ENCODE measurements at places on chromosomes 11 and 22.

DNA sequence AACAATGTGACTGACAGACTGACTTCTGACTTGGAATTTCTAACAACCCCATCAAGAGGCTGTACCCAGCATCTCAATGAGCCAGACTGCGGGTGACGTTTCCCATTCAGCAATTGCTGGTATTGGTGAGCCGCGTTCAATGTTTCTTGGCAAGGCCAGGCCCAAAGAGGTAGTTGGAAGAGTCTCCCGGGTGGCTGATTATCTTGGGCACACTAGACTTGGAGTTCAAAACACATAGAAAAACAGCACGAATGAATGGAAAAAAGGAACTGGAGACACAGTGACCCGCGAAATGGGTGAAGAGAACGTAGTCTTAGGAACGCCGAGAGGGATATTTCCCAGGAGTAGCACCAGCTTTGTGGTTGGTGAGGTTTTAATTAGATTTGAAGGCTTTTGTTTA is 115.7 kb downstream of the RPS6KA4 start:
- DNase-seq: no peak

GRCh38 chr11:2870460-2870859 is 15.1 kb downstream of the CDKN1C start:
- DNase-seq: no peak

- no peak for DNase-seq
Measured at GRCh38 chr11:20160425-20161229, at the start of gene DBX1. TSS of gene DBX1 (minus strand) at chr11:20160475. CDS start at chr11:20160324, 151 bp downstream.

- DNase-seq: no peak
Measured at GRCh38 chr22:31125521-31126117, 2.9 kb downstream of the INPP5J start.

GRCh38 chr11:70872299-70872698 is 380.1 kb downstream of the SHANK2 start:
- no peak for DNase-seq

GRCh38 chr11:86595451-86595850 is 77.0 kb downstream of the ME3 start:
- DNase-seq: no peak

- DNase-seq: no peak
Measured at GRCh38 chr11:102669664-102670063, 35.9 kb downstream of the MMP27 start.

GRCh38 chr22:48185071-48186055 is 1422.9 kb downstream of the TBC1D22A start:
- no peak for DNase-seq

GRCh38 chr11:69431136-69431535 is 50.3 kb upstream of the LINC01488 start:
- DNase-seq: no peak

DNA sequence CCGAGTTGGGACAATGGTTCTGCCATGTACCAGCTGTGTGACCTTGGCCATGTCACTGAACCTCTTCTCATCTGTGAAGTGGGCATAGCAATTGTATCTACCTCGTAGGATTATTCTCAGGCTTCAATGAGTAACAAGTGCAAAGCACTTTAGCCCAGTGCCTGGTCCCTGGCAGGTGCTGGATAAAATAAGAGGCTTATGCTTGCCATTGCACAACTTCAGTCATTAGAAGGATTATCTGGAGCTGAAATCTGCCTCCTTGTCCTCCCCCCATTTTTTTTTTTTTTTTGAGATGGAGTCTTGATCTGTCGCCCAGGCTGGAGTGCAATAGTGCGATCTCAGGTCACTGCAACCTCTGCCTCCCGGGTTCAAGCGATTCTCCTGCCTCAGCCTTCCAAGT is 7.2 kb downstream of the SMTNL1 start:
- DNase-seq: no peak

GRCh38 chr22:20989323-20990138 is 7.4 kb downstream of the LZTR1 start:
- DNase-seq: no peak

GRCh38 chr22:36577019-36577418 is 48.1 kb upstream of the EIF3D start:
- no peak for DNase-seq

- no peak for DNase-seq
Measured at GRCh38 chr22:26700886-26701285, 43.5 kb downstream of the MIAT start.

DNA sequence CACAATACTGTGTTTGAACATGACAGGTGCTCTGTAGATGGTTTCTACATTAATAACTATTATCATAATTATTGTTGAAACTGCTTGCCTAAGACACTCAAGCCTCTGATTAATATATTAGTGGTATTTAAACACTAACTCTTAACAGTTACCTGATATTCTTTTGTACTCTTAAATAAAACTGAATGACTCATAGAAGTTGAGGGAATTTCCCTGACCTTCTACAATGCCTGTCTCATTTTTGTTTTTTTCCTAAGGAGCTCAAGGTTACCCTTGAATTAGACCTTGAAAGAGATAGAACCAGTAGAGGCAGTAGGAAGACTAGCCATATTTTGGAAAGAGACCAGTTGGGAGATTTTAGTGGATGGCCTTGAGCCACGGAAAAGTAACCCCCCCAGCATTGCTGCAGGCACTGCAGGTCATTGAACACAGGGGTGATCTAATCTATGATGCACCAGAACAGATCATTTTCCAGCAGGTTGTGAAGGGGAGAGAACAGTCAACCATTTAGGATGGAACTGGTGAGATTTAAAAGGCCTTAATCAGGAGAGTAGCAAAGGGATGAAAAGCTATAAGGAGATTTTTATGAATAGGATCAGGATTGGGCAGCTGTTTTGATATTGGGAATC is 148.3 kb downstream of the PGR start:
- no peak for DNase-seq

DNA sequence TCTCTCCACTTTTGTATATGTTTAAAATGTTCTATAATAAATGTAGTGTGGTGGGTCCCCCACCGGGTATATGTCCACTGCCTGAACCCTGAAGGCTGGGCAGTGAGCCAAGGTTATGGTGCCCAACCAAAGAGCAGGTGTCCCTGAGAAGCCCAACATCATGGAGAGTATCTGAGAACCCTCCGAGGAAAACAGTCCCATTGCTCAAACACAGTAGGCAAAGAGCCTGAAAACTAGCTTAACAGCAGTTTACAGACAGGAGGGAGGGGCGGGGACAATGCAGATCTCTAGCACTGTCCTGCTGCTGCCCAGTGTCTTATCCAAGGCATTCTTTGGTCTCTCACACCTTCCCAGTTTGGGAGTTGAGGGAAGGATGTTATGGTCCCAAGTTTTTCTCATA is 91.0 kb downstream of the TMPRSS5 start:
- DNase-seq: no peak

GRCh38 chr11:92812841-92813240 is 156.6 kb upstream of the MTNR1B start:
- no peak for DNase-seq

DNA sequence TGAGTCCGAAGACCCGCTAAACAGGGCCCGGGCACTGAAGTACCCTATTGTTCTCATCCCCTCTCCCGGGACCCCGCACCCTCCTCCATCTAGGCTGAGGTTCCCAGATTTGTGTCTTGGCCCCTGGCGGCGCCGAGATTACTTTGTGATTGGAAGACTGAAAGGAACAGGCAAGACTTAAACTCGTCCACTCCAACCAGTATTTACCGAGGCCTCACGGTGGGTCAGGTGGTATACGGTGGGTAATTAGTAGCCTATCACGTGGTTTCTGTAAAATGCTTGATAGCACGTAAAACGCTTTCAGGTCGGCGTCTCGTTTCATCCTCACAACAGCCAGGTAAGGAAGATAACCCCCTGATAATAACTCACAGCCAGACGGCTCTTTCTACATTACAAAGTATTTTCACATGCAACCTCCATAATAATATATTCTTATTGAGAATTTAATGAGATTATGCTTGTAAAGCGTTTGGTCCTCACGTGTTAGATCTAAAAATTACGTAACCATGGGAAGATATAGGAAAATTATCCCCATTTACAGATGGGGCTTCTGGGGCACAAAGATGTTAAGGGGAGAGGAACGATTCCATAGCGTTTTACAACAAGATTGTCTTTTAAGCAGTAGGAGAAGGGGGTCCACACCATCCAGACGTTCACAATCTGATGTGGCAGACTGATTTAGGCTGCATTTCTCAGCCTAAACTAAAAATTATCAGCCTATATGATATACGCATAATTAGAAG is 642 bp upstream of the PIK3C2A start:
- peak; percentile 38 for DNase-seq

GRCh38 chr11:613369-613968 is 2.3 kb downstream of the IRF7 start:
- no peak for DNase-seq

DNA sequence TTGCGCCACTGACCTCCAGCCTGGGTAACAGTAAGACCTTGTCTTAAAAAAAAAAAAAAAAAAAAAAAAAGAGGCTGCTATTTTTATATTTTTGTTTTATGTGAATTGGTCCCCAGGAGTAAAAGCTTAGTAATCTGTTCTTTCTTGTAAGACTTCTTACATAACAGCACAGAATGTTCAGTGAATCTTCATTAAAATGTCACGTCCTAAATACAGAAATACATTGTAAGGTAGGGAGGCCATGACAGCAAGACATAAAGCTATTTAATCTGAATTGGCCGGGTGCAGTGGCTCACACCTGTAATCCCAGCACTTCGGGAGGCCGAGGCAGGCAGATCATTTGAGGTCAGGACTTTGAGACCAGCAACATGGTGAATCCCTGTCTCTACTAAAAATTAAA is 64.2 kb downstream of the BID start:
- no peak for DNase-seq

- DNase-seq: no peak
Measured at GRCh38 chr22:38631724-38632123, 24.5 kb downstream of the FAM227A start.

GRCh38 chr11:125494561-125494960 is 1.5 kb downstream of the FEZ1 start:
- peak; percentile 54 for DNase-seq

- DNase-seq: no peak
Measured at GRCh38 chr11:122902951-122903350, 20.4 kb downstream of the JHY start.

- no peak for DNase-seq
Measured at GRCh38 chr11:125123947-125124617, 12.7 kb upstream of the TMEM218 start.

- no peak for DNase-seq
Measured at GRCh38 chr11:45157247-45158209, 11.1 kb downstream of the PRDM11 start.

DNA sequence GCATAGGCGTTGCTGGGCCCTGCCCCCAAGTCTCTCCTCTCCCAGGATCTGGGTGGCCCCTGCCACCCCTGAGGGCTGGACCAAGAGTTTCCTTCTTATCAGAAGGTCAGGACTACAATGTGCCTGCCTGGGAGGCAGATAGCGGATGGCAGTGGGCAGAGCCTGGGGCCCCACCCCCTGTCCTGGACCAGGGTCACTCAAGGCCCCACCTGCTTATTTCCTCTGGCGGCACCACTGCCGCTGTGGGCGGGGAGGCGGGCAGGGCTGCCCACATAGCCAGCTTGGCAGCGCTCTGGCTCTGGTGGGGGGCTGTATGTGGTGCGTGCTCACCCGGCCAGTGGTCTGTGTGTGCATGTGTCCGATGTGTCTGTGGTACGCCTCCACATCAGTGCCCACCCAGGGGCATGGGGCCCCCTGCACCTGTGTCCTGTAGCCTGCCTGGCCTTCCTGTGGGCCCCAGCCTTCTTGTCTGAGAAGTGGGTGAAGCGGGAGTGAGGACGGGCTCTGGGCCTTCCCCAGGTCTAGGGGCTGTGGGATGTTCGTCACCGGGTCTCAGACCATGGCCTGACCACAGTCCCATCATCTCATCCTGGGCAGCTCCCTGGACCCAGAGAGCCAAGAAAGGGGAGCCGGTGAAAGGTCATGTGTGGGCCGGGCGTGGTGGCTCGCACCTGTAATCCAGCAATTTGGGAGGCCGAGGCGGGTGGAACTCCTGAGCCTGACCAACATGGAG is 3.0 kb downstream of the GAS2L1 start:
- no peak for DNase-seq

DNA sequence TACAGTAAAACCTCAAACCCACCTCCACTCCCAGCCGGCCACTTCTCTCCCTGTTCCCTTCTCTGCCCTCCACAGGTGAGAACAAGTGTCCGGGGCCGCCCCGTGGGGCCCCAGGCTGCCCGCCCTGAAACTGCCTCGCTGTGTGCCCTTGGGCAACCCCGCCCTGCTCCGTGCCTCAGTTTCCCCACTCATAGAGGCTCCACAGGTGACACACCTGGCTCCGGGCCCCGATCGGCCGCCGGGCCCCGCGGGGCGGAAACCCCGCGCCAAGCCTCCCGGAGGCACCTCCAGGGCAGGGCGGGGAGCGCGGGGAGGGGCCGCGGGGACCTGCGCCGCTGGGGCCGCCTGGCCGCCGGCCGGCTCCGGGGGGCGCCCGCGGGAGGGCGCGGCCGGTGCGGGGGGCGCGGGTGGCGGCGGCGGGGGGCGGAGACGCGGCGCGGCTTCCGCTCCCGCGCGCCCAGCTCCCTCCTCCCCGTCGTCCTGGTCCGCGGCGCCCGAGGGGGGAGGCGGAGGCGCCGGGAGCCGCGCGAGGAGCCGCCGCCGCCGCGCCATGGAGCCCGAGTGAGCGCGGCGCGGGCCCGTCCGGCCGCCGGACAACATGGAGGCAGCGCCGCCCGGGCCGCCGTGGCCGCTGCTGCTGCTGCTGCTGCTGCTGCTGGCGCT is at the start of gene LRP5:
TSS of gene LRP5 (plus strand) at position 475 of the 663 bp plus-strand sequence. CDS start at position 599, 124 bp downstream.
- DNase-seq: no peak

DNA sequence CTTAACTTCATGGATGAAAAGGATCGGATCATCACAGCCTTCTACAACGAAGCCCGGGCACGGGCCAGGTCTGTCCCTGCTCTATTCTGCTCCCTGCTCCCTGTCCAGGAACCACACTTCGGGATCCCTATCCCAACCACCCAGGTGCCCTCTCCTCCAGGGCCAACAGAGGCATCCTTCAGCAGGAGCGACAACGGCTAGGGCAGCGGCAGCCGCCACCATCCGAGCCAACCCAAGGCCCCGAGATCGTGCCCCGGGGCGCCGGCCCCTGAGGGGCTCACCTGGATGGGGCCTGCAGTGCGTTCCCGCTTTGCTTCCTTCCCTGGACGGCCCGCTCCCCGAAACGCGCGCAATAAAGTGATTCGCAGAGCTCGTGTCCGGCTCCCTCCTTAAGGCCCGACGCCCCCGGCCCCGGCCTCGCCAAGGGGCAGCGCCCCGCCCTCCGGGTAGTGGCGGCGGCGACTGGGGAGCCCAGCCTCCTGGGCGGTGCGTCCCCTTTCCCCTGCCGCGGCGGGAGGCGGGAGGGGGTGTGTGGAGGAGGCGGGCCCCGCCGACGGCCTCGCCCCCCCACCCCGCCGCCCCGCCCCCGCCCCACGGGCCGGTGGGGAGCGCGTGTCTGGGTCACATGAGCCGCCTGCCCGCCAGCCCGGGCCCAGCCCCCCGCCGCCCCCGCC is at the start of gene VEGFB:
TSS of gene VEGFB (plus strand) at position 672 of the 674 bp plus-strand sequence. CDS start 250 bp downstream, outside the sequence.
- peak; percentile 65 for DNase-seq
